ENCODE measurements at places on chromosomes 4 and X.

- DNase-seq, result no peak
Observed at GRCh38 chrX:72569786-72570185, 2.9 kb downstream of the HDAC8 start.

DNA sequence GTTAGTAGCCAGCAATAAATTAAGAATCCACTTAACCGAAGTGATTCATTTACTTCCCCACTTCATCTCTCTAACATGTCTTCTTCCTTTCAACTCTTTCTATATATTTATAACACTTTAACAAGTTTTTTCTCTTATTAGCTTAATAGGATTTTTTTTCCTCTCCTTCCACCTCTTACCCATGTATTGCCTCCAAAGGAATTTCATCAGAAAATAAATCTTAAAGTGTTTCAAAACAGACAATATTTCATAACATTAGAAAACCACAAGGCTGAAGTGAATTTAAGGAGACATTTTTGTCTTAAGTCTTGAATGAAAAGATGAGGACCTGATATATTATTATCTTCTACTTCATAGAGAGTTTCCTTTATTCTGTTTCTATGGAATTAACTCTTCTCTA is 101.5 kb downstream of the PDGFC start:
- no peak for DNase-seq

- no peak for DNase-seq
Observed at GRCh38 chr4:154620111-154620510, 7.7 kb upstream of the FGG start.

DNA sequence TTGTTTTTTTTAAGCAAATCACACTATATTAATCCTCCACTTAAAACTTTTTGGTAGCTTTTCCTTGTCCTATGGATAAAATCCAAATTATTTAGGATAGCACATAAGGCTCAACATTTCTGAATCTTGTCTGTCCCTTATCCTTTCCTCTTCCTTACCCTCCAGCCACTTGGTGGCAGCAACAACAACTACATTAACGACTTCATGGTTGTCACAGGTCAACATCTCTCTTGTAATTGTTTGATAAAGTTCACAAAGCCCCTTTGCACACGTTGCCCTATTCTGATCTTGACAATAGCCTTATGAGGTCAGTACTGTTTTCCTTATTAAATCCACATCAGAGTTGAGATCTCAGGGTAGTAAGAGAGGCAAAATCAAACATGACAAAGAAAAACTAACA is 269.0 kb upstream of the PABPC4L start:
- DNase-seq, result no peak

DNA sequence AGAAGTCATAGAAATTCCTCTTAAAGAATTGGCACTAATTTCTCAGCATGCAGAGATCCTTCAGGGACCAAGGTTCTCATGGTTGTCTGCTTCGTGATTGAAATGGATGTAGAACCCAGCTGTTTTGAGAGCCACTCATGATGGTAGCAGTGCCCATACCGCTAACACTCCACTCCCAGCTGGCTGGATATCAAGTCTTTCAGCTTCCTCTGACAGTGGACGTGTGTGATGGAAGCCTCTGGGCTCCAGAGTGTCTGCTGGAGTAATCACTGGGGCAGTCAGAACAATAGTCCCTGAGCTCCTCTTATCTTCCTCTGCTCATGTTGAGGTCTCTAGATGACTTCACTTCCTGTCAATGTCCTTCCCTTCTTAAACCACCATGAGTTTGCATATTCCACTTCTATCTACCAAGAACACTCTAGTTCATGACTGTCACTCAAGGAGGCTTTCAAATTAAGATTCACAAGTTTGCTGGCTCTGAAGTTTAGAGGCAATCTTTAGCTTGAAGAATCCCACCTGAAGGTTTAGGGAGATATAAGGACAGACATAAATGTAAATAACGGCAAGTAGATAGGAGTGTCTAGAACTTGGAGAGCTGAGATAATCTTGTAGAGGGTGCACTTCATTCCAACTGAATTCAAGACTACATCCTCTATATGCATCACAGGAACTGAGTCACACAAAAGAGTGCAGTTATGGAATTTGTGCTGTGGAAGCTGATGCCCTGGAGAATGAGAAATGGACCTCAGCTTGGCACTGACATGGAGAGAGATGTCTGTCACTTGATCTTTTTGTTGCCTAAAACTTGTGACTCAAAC is 64.5 kb upstream of the WDR1 start:
- peak; percentile 16 for DNase-seq

- DNase-seq, result no peak
Observed at GRCh38 chrX:114127005-114127404, 456.9 kb upstream of the HTR2C start.

DNA sequence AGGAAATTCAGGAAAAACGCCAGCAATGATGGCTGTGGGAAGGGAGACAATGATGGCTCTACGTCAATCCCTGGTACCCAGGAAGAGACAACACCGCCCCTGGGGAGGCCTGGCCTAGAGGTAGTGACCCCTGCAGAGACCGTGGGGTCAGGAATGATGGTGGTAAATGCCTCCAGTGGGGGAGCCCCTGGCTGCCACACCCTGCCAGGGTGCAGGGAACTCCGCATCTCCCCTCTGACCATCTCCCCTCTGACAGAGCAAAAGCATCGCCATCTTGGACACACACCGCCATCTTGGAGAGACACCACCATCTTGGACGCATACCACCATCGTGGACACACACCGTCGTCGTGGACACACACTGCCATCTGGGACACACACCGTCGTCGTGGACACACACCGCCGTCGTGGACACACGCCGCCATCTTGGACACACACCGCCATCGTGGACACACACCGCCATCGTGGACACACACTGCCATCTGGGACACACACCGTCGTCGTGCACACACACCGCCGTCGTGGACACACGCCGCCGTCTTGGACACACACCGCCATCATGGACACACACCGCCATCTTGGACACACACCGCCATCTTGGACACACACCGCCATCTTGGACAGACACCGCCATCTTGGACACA is 9.9 kb downstream of the ASMTL start:
- DNase-seq, result no peak

DNA sequence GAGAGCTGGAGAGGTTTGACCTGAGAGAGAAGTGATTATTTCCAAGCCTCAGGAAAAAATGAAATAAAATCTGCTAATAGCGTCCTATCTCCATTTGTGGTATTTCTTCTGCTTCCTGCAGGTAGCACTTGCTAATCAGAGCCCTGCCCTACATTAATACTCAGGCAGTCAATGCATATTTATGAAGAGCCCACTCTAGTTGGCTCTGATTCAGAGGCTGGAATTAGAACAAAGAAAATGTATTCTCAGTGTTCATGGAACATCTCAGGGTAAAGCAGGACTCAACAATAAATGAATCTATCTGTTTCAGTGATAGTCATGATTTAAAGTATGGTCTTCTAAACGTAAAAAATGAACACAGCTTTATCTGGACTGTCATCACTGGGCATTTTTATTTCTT is 1.4 kb upstream of the ATP8A1 start:
- DNase-seq, result no peak

DNA sequence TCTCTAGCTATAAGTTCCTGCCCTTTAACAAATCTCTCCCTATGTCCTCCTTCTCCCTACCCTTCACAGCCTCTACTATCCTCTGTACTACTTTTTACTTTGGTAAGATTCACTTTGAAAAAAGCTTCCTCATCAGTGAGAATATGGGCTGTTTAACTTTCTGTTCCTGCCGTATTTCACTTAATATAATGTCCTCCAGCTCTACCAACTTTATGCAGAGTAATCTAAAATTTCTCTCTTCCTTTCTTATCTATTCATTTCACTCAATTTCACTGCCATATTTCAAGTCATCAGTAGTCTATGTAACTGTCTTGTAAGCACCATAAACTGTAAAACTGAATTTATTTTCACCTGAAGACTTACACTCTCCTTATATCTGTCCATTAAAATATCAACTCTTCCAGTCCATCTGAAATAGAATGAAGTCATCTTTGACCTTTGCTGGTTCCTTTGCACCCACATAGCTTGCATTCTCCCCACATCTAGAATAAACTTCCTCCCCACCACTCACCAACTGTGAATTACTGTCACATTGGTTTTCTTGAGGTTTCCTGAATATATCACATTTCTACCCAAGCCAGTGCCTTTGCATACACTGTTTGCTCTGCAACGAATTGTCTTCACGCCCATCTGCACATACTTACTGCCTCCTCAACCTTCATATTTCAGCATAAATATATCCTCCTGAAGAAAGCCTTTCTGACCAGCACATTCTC is 54.6 kb downstream of the ARAP2 start:
- no peak for DNase-seq

DNA sequence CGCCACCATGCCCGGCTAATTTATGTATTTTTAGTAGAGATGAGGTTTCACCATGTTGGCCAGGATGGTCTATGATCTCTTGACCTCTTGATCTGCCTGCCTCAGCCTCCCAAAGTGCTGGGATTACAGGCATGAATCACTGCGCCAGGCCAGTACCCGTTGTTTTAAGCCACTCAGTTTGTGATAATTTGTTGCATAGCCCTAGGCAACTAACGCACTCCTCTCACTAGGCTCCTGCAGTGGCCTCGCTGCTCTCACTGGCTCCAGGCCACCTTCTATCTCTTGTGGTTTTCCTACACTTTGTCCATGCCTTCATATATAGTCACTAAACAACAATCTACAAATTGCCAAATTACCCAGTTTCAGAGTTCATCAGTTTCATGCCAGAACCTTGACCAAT is 58.1 kb downstream of the DCHS2 start:
- DNase-seq, result no peak

- no peak for DNase-seq
Observed at GRCh38 chr4:4791299-4792111, 68.0 kb upstream of the MSX1 start.

DNA sequence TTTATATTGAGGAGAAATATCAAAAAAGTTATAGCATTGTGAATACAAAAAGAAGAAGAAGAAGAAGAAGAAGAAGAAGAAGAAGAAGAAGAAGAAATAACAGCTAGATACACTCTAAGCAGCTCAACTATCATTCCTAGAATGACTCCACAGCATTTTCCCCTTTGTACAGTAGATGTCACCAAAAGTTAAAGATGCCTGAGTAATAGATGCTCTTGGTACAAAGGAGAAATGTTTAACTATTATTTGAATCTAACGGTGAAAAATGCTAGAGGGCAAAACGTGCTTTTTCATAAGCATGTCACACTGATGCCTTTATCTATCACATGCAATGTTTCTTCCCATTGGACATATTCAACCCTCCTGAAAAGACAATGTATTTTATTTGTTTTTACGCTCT is 178.4 kb upstream of the GPRIN3 start:
- no peak for DNase-seq

DNA sequence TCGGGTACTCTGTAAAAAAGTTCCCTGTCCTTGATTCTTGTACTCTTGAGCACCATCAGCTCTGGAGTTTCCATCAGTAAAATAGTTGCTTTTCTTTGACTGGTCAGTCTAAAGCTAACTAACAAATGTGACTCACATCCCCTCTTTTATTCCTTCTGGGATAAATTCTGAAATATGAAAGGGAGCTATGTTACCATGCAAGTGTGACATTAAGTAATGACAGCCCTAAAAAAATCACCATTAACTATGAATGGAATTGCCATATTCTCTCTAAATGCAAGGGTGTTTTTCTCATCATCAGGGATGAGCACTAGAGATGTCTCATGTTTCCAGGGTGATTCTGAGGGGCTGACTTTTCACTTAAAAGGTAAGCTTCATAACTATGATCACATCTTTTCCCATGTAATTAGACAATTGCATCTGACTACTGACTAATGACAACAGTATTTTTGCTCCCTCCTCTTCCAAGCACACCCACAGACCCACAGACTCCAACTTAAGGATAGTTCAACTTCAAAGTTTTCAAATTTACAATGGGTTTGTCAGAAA is 26.9 kb upstream of the RASGEF1B start:
- no peak for DNase-seq

DNA sequence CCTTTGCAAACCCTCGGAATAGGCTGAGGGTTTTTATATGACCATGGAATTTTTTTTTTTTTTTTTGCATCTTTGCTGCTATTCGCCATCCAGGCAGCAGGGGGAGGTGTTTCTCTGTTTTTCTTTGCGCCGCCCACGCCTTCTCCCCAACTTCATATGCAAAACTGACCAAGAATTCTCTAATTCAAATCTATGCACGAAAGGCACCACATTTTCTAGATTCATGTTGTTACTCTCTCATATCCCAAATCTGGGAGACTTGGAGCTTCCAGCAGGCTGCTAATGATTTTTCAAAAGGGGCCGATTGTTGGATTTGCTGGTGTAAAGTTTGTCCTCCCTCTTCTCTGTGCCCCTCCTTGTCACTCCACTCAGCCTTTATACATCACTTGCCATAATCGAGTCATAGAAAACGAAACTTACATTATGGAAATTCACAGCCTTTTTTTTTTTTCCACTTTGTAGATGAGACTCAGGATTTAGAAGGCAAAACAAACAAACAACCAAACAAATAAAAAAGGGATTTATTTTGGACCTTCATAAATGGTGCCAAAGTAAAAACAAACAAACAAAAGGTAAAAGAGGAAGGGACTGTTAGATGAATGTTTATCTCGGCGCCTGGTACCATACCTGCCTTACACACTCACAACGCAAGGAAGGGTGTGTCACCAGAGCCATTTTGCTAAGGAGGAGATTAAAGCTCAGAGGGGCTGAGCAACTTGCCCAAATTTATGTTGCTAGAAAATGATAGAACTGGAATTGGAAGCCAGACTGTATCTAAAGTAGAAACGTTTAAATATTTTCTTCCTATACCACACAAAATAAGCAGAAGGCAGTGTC is 29.3 kb upstream of the BOD1L1 start:
- DNase-seq, result peak; percentile 52

- DNase-seq, result no peak
Observed at GRCh38 chr4:32624943-32625603, 1904.9 kb downstream of the PCDH7 start.

DNA sequence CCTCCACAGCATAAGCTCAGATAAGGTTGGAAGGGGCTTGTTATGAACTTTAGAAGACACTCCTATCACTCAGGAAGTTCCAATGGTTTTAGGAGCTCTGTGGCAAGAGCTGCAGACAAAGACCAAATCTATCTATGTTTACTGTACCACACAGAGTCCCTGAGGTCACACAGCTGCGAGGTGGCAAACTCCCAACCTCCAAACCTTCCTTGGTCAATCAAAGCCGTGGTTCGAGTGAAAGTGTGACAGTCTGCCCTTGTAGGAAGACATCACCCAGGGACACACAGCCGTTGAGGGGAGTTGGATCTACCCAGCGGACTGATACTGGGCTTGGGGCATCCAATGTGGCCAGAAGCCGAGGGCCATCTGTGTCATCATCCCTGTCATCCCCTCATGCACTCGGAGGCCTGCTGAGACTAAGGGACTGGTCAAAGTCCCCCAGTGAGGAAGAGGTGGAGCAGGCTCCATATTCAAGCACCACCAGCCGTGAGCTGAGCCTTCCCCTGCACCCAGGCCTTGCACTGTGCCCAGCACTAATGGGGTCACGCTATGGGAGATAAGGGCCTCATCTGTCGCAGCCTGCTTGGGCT is 26.8 kb downstream of the MAN2B2 start:
- DNase-seq, result no peak

DNA sequence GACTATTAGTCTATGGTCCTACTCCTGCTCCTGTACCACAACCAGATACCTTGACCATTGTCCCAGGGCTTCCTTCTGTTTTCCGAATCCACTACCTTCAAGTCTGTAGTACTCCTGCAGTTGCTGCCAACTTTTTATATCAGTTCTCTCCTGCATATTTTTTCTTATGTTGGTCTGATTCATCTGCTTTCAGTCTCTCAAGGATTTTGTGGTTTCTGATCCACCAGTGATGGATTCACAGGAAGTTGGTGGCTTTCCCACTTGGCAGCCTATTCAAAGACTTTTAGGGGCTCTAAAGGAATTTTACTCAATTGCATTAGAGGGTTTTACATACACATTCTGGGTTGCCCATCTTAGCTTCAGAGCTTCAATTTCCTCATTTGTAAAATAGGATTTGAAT is 23.6 kb downstream of the KIF4A start:
- DNase-seq, result no peak

- DNase-seq, result no peak
Observed at GRCh38 chr4:153113838-153114105, 90.5 kb upstream of the TRIM2 start.
